Progenitor cell of endocrine pancreas (in vitro differentiated cells): ENCODE measurements at places on chromosomes 5 and 9. TPM values are rescaled to one million over a fixed set of nuclear protein-coding genes. Genes with fewer than 3 reads are reported as not detected.

GRCh38 chr9:14057368-14058324 is 256.3 kb downstream of the NFIB start:
- DNase-seq: no peak
- H3K36me3 ChIP-seq: no peaks in the 10 kb centered on the region
- H3K4me3 ChIP-seq: no peak overlapping the region
- H3K4me1 ChIP-seq: no peaks in the 10 kb centered on the region
- no peak overlapping the region for H3K27ac ChIP-seq

DNA sequence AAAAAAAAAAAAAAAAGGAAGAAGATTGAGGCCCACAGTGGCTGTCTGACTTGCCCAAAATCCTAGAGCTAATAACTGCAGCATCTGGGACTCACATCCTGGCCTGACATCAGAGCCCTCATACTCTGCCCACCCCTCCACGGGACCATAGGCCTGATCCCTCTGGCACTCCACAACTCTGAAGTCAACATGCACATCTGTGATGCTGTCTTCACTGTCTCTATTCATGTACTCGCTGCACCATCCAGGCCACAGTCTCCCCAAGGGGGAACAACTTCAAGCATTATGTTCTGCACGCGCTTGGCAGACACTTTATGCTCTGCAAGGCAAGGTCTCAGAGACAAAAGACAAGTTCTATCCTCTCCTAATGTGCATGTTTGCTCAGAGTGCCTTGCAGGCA is 158.2 kb downstream of the SPOCK1 start:
- H3K36me3 ChIP-seq: no peaks in the 10 kb centered on the region
- H3K4me3 ChIP-seq: no peak overlapping the region
- H3K27me3 ChIP-seq: no peaks in the 10 kb centered on the region
- no peak overlapping the region for H3K27ac ChIP-seq
- DNase-seq: no peak

- peaks cover 91% of the 10 kb centered on the region for H3K27me3 ChIP-seq
- peak within 1 kb of the TSS; percentile 53 for H3K27ac ChIP-seq
- peaks cover 16% of the 10 kb centered on the region for H3K4me1 ChIP-seq
- peak; percentile 80 for DNase-seq
Observed at GRCh38 chr5:174724484-174725260, at the start of gene MSX2. Gene MSX2 (plus strand): TSS chr5:174724582. CDS start chr5:174724660, 78 bp downstream.

DNA sequence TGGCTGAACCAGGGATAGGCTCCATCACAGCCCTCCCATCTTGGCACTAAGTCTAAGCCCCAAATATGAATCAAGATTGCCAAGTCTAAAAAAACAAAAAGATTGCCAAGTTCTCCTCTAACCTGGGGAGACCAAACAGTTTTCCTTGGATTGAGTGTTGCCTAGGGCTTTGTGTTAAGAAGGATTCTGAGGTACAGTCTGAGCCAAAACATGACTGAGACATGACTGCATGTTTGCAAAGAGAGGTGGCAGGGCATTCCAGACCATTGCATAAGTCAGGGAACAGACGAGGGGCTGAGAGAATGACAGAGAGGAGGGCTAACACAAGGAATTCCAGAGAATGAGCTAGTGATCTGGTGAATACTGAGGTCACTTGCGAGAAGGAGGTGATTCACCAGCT is 11.4 kb downstream of the LAMC3 start:
- DNase-seq: no peak
- no peaks in the 10 kb centered on the region for H3K4me1 ChIP-seq
- H3K27ac ChIP-seq: no peak overlapping the region
- no peak overlapping the region for H3K4me3 ChIP-seq
- H3K27me3 ChIP-seq: peaks cover 43% of the 10 kb centered on the region

DNA sequence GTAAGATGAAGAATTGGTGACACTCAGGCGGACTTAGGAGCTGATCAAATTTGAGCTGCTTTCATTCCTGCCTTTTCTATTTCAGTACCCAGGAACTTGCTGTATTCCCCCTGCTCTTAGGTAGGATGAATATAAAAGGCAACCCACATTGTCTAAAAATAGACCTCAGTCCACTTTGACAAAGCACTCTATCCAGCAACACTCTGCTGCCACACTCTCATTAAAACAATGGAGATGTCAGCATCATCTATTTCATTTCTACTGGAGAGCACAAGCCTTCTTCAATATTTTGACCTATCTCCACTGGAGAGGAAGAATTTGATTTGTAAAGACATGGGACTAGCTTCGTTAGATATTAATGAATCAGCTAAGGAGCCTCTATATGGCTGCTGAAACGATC is 468.4 kb downstream of the PTPRD start:
- H3K4me3 ChIP-seq: no peak overlapping the region
- peaks cover 6% of the 10 kb centered on the region for H3K4me1 ChIP-seq
- H3K36me3 ChIP-seq: no peaks in the 10 kb centered on the region
- no peak overlapping the region for H3K27ac ChIP-seq

Gene DAB2IP
- 63.2 and 67.8 TPM in 2 replicates for total RNA-seq

- no peaks in the 10 kb centered on the region for H3K36me3 ChIP-seq
- DNase-seq: no peak
- no peak overlapping the region for H3K27ac ChIP-seq
- no peak overlapping the region for H3K4me3 ChIP-seq
- H3K4me1 ChIP-seq: no peaks in the 10 kb centered on the region
Observed at GRCh38 chr9:109856785-109857184, 76.8 kb downstream of the PALM2AKAP2 start.

DNA sequence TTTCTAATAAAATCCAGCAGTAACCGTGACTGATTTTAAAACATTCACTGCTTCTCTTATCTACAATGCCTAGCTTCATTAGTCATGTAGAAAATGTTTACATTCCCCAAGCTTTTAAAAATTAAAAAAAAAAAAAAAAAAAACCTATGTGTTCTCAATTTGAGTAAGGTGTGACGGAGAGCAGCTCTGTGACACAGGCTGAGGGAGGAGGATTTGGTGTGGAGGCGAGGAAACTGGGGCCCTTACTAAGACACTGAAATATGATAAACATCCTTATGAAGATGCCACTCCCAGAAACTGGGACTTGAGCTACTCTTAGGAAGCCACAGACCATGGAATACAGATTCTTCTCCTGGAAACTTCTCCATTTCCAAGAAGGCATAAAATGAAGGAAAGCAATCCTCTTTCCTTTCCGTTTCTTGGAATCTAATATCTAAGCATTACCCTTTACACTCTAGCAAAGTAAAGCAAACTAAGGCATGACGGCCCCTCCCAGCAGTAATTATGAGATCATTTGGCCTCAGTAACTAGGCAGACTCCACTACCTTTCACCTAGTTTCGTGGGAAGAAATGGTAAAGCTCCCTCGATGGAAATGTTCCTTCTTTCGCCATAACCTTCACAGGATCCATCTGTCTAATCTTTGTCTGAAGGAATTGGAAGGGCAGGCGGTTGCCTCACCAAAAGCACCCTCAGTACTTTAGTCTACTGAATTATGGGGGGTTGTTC is 23.5 kb downstream of the GRAMD2B start:
- H3K4me1 ChIP-seq: peaks cover 12% of the 10 kb centered on the region
- H3K36me3 ChIP-seq: peaks cover 16% of the 10 kb centered on the region
- no peak overlapping the region for H3K4me3 ChIP-seq
- peak overlapping the region; percentile 24 for H3K27ac ChIP-seq

Gene GABRG2
- total RNA-seq: 0.60 and 0.81 TPM in 2 replicates
